ENCODE measurements at places on chromosomes 2 and 18.

DNA sequence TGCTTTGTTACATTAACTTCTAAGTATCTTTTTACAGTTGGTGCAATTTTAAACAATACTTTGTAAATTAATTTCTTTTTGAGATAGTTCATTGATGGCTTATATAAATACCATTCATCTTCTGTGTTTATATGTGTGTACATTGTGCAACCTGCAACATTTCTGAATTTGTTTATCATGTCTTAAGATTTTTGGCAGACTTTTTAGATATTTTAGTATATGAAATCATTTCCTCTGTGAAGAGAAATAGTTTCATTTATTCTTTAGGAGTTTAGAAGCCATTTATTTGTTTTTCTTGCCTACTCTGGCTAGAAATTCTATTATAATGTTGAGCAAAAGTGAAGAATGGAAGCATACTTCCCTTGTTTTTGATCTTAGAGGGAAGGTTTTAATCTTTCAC is 337.8 kb upstream of the DSEL start:
- no peak for DNase-seq

DNA sequence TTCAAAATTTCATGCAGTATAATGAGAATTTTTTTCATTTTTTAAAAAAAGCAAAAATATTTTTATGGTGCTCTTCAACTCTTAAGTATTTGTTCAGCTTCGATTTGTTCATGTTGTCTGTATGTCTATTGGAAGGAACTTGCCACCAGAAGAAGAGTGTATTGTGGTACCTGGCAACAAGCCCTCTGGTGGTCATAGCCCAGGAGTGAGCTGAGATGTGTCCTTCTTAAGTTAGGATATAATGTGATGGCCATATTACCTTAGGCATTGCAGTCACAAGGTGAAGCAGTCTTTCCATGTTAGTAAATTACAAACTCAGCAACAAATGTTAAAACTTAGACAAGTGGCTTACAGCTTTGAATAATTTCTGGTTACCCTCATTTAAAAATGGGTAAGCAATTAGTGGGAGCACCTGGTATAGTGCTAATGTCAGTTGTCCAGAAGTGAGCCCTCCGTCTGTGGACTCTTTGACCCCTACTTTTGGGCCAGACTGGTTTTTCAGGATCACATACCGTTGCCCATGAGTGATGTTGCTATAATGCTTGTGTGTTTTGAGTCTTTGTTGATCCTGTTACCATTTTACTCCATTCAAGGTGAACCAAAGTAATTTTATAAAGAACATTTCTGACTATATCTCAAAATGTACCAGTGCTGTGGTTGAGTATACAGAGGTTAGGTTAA is 57.4 kb downstream of the MYO1B start:
- DNase-seq = no peak

DNA sequence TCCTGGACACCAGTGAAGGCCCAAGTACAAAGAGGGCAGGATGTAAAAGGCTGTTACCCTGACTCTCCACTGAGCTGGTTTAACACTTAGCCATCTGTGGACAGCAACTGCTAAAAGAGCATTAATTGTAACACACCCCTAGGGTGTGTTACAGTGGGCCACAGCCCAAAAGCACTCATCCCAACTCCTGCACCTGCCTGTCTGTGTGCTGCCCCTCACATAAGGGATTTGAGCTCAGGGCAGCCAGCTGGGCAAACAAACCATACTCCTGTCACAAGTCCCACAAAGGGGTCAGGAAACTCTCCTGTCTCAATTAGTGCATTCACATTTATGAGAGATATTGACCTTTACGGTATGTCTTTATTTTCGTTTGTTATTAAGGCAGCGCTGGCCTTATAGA is 833.1 kb upstream of the NXPH2 start:
- no peak for DNase-seq

GRCh38 chr2:38466876-38467767 is 90.0 kb upstream of the ATL2 start:
- no peak for DNase-seq

DNA sequence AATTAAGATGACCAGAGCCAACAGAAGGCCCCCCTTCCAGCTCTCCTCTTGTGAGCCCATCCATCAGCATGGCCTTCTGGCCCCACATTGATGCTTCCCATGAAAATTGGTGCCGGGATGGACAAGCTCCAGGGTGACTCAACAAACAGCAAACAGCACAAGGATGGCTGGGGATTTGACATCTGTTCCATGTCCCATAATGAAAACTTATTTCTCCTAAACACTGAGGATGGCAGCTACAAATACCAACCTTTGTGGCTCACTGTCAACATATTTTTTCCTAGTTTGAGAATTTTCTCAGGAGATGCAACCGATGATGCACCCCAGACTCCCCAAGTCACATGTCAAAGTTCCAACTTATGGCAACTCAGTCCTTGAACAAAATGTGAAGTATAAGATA is 169.6 kb upstream of the SIX2 start:
- DNase-seq = no peak

DNA sequence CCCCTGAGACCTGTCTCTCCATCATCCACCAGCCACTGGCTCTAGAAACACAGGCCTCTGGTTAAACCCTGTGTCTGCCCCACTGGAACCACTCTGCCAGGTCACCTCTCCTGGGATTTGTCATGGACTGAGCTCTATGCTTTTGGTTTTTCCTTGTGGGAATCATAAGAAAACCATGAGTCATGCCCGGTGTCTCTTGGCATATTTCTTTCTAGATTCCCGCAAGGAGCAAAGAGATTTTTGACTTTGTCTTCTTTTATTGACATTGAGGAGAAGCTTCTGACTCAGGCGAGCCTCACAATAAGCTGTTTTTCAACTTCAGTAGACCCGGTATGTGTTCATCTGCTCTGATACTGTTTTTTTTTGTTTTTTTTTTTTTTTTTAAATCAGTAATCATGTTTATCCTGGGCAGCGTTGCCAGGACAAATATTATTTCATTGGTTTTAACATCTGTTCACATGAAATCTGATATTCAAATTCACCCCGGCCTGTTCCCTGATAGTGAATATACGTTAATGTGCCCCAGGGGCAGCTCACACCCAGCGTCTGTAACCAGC is 207.1 kb downstream of the ACKR3 start:
- DNase-seq = no peak

DNA sequence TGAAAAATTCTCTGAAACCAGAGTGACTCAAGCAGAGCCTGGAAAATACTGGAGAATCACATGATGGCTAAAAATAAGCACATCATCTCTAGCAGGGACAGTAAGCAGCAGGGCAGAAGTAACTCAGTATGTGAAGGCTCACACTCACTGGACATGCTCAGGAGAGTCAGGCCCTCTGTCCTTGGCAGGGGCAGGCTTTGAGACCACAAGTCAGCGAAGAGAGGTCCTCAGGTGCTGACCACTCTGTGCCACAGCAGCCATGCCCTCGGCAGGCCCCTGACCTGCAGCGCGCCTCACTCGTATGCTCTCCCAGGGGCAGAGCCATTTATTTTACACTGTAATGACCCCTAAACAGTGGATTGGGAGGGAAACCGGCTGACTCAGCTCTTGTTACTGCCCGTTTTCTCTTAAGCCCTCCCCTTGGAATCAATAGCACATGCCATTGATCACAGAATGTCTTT is 76.8 kb downstream of the MAPRE2 start:
- no peak for DNase-seq

DNA sequence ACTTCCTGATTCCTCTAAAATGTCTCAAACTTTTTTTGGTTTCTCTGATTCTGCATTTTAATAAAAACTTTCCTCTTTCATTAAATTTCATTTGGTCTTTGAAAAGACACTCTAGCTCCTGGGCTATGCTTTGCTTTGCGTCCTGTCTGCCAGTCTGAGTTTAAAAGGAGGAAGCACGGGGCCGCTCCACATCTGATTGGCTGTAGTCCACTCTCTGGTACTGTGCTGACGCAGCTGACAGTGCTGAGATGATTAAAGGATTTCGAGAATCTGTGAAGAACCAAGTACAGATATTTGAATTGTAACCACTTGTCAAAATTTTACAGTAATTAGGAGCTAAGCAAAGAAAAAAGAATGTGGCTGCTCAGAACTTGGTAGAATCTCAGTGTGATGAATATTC is 199.6 kb upstream of the HNMT start:
- DNase-seq = no peak

- no peak for DNase-seq
Measured at GRCh38 chr2:38037325-38037724, 38.6 kb downstream of the CYP1B1 start.

GRCh38 chr2:205715831-205716525 is 33.7 kb downstream of the NRP2 start:
- no peak for DNase-seq

- no peak for DNase-seq
Measured at GRCh38 chr18:68925268-68925667, 127.4 kb downstream of the CCDC102B start.

GRCh38 chr2:4135765-4136164 is 432.4 kb downstream of the DCDC2C start:
- DNase-seq = no peak

GRCh38 chr18:9380621-9381395 is 46.2 kb downstream of the TWSG1 start:
- no peak for DNase-seq

- DNase-seq = no peak
Measured at GRCh38 chr2:235541838-235542549, 48.2 kb downstream of the AGAP1 start.

- DNase-seq = no peak
Measured at GRCh38 chr2:224221455-224221913, 180.4 kb downstream of the FAM124B start.

- no peak for DNase-seq
Measured at GRCh38 chr2:285531-285930, 2.4 kb downstream of the ALKAL2 start.

- DNase-seq = no peak
Measured at GRCh38 chr2:67612576-67613042, 215.5 kb downstream of the ETAA1 start.

DNA sequence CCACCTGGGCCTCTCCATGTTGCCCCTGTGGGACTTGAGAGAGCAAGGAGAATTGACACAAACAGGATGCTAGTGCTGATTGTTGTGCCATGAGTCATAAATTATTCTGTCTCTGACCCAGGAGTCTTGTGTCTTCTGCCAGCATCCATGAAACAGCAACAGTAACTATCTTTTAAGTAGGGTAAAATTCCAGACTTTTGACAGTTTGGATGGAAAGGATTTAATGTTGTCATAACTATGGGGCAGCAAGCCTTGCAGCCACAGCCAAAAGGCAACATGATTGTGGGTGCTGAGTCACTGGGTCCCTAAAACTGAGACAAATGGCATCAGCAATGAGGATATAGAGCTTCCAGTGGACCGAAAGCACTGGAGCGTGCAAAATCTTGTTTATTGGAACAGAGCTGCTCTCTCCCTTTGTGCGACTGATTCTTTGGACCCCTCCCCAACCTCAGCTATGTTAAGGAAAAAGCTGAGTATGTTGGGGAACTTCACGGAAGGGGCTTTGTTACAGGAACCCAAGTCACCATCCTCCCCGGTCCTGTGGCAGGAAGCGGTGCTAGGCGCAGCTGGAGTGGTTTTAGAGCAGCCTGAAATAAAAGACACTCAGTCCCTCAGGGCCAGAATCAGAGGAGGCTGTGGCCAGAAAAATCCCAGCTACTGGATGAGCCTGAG is 9.6 kb upstream of the ITPRIPL1 start:
- DNase-seq = no peak
